Right atrium auricular region (tissue), 2 donors: ENCODE measurements at places on chromosomes 7 and 10. TPM values are rescaled to one million over a fixed set of nuclear protein-coding genes. Genes with fewer than 3 reads are reported as not detected.

DNA sequence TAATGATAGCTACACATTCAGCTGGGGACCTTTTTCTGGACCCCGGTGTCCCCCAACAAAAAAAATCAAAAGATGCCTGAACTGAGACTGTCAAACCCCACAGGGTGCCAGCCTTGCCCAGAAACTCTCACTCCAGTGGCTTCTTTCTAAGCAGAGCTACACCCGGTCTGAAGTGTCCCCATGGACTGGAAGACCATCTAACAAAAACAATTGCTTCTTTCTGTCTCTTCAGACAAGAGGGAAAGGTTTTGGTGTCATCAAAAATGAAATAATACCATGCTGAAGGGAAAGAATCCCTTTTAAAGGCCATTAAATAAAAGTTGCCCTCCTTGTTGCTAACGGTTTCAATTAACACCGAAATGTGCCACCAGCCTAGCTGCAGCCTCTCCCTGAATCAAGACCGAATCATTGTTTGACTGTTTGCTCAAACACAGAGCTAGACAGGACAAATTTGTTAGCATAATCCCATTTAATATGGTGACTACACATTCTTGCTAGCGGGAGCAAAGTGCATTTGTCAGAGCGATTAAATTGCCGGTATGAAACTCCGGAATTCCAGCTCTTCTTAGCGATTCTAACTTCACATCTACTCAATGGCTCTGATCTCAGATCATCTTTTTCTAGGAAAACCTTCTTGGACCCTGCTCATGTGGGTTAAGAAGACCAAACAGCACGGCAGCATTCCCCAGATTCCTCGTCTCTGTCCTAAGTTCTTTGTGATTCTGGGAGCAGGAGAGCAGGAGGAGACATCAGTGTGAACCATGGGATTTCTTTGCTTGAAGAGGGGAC is 397.5 kb upstream of the PRKCQ start:
- H3K4me1 ChIP-seq, result no peaks in the 10 kb centered on the region
- DNase-seq, result no peak
- H3K27ac ChIP-seq, result no peak overlapping the region
- H3K27me3 ChIP-seq, result no peaks in the 10 kb centered on the region
- no peak overlapping the region for H3K4me3 ChIP-seq

Gene TEX47
- not detected for total RNA-seq

Gene ORC5
- total RNA-seq, result 5.5 TPM

Gene NRBF2
- total RNA-seq, result 7.8 TPM

DNA sequence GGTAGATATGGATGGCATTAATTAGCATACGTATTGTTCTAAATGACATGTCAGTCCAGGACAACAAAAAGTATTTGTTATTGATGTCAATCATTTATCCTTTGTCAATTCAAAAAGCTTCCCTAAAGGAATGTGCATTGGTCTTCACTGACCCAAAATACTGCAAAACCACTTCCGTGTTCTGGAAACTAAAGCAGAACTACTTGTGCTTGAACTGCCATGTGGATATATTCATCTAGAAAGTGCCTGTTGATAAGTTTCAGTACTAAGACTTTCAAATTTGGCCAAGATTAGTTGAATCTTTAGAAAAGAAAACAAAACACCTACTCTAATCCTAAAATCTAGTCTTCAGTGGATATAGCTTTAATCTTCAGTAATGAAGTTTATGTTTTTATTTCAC is 242.1 kb upstream of the PPP1R3A start:
- H3K36me3 ChIP-seq, result no peaks in the 10 kb centered on the region
- no peak overlapping the region for H3K4me3 ChIP-seq
- no peaks in the 10 kb centered on the region for H3K27me3 ChIP-seq
